Hematopoietic multipotent progenitor cell treated with erythropoietin and hydrocortisone succinate and interleukin-3 and kit ligand, for 8 days (in vitro differentiated cells): ENCODE measurements at places on chromosomes 2 and 18.

GRCh38 chr2:236674646-236675045, 105.0 kb downstream of the ACKR3 start:
- DNase-seq: no peak

- no peak for DNase-seq
Measured at GRCh38 chr18:340044-340443, 72.2 kb upstream of the THOC1 start.

- no peak for DNase-seq
Measured at GRCh38 chr2:8304821-8305766, 376.8 kb upstream of the ID2 start.

DNA sequence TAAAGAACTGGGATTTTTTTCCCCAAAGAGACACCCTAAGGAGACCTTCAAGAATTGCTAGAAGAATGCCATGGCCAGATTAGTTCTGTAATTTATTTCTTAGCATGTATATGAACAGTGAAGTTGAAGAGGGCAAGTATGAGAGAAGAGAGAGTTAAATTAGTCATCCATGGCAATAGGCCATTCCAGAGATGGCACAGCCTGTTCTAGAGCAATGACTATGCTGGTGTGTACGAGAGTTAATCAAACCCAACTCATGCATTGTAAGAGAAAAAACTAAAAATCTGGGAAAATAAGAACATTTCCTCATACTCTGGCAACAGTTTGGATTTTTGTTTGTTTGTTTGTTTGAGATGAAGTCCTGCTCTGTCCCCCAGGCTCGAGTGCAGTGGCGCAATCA, 112.1 kb upstream of the PIK3C3 start:
- DNase-seq: no peak

DNA sequence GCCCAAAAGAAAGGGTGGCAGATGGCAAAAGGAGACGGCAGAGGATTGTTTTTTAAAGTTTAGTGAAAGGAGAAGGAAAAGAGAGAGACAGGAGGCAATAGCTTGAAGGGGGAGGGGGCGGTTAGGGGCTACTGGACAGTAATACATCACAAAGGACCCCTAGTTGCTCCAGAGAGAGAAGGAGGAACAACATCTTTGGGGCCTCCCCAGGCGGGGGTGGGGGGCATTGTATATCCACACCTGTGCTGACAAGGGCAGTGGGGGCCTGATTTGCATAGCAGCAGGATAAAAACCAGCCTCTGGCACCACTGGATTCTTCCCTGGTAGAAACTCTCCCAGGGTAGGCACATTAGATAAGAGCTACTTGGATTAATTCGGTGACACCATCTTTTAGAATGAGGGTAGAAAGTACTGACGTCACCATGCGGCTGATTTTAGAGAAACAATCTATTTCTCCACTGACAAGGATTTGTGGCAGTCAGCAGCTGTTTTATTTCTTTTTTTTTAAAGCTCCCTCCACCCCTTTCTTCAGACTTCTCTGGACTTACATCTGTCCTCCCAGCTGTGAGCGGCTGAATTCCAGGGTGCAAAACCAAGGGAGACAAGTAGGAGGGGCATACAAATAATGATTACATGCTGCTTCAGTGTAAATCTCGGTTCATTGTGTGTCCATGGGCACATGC, 199.8 kb upstream of the NRP2 start:
- DNase-seq: no peak

DNA sequence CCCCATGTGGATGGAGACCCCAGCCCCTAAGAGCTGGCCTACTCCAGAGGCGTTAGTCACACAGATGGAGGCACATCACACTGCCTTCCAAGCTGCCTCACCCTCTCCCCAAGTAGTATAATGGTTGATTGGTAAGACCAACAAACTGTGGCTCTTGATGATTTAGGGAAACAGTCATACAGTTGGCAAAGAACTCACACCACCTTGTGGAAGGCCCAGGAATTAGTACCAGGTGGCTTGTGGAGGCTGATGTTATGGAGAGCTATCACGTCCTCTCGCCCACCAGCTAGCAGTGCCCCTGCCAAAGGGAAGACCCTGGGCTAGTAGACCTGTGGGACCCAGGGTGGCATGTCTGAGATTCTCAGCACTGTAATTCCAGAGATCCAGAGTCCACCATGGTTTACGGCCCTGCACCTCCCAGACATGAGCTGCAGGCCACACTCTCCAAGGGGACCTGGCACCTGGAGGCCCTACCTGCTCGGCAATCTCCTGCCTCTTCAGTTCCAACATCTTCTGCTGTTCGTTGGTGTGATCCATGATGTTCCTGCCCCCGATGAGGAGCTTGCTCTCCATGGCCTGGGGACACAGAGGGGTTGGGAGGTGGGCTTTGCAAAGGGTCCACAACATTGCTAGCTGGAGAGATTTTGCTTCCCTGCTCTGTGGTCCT, 26.3 kb downstream of the KIF3C start:
- peak; percentile 42 for DNase-seq

GRCh38 chr2:237806334-237806733, 7.8 kb downstream of the RBM44 start:
- DNase-seq: no peak

- DNase-seq: no peak
Measured at GRCh38 chr2:20391951-20392699, 41.5 kb upstream of the PUM2 start.

- no peak for DNase-seq
Measured at GRCh38 chr2:20027705-20028434, 15.4 kb upstream of the MATN3 start.
